Activated T-helper 1 cell treated with anti-CD3 and anti-CD28 coated beads, Interleukin-2, amount 50 U/mL, for 16 hours (primary cell): ENCODE measurements at places on chromosomes 5 and 9.

- no peak for DNase-seq
Observed at GRCh38 chr5:149024477-149024876, 38.4 kb downstream of the SH3TC2 start.

DNA sequence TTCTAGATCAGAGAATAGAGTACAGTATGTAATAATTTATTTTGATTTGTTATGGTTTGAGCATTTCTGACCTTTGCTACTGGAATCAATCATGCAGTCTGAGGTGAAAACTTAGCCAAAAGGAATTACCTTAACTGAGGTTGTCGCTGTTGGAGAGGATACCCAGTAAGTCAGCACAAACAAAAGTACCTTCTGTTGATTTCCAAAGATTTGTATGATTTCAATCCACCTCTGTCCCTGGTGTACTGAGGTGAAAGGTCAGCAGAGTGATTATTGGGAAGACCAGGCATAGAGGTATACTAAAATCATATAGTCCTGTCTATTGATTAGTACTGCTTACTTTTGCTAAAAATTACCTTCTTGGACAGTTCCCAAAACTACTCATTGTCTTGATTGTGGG is 32.8 kb downstream of the RUSC2 start:
- no peak for DNase-seq

DNA sequence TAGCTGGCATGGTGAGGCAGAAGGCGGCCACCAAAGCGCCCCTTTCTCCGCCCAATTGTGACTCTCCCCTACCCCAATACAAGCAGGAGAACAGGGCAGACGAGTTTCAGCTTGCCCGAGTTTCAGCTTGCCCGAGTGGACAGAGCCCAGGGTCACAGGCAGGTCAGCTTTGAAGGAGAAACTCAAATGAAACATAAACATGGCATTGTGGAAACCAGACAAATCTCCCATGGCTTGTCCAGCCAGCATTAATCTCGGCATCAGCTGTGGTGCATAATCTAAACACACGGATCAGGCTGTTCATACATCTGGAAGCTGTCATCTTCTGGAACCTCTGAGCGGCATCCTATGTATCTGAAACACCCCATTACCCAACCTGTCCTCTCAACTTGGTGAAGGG is 16.9 kb downstream of the PTCH1 start:
- no peak for DNase-seq

DNA sequence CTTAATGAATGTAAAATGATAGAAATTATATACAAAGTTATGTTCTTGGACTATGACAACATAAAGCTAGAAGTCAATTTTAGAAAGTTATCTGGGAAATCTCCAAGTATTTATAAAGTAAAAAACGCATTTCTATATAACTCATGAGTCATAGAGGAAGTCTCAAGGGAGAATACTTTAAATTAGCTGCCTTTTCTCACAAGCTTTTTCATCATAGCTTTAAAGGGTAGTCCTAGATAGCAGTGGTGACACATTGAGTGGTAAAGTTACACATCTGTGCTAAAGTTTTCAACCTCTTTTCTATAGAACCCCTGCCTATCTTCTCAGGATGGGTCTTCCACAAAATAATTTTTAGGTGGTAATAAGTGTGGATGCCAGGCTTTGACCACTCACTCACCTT is 598.3 kb upstream of the FAM174A start:
- DNase-seq, result no peak

DNA sequence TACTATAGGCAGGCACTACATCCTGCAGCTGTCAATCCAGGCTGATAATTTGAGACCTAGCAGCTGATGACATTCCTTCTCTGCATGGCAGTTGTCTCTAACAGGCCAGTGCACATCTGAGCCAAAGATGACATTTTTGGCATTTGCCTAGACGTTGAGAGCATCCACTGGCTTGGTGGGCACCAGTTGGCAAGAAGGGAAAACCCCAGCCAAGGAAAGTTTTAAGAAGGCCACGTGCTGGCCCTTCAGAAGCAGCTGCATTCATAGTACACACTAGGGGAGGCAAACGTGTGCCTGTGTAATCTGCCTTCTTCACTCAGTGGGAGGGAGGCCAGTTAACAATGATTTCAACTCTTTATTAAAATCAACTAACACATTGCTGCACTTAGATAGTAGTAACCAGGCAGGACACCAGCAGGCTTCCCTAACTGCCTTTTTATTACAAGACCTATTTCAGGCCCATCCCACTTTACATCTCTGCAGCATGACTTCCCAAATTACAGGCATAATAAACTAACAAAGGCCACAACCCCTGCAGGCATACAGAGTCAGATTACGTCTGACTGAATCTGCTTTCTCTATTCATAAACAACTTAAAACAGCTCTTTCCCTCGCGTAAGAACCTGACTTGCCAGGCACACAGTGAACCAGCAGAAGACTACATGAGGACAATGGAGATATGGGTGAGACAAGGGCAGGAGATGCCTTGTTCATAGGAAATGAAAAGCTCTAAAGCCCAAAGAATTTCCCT is 576.3 kb downstream of the PDE4D start:
- DNase-seq, result no peak
